ENCODE measurements at places on chromosomes 7 and 10.

GRCh38 chr7:11709196-11709595 is 122.8 kb downstream of the THSD7A start:
- no peak for DNase-seq

DNA sequence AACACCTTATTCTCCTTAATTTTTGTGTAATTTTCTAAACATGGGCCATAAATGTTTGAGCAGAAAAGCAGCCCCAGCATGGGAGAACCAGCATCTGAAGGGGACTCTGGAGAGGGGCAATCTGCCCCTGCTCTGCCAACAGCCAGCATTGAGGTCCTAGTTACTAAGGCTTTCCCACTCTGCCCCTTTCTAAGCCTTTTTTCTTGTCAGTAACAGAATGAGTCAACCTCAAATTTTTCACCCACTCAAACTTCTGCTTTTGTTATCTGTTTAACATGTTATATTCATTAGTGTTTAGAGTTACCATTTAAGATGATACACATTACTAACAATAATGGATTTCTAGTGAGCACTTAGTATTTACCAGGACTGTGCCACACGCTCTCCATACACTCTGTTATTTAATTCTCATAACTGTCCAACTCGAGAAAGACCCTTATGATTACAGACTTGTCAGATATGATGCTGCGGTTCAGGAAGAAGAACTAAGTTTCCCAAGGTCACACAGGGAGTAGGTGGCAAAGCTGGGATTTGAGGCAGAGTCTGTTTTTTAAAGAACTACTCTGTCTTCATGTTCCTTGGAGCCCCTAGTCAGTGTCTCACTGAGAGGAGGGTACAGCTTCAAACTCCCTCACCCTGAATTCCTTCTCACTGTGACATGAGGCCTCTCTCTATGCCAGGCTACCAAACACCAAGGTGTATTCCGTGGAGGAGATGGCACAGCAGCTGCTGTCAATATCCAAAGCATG is 19.9 kb upstream of the GPAM start:
- DNase-seq, result no peak

DNA sequence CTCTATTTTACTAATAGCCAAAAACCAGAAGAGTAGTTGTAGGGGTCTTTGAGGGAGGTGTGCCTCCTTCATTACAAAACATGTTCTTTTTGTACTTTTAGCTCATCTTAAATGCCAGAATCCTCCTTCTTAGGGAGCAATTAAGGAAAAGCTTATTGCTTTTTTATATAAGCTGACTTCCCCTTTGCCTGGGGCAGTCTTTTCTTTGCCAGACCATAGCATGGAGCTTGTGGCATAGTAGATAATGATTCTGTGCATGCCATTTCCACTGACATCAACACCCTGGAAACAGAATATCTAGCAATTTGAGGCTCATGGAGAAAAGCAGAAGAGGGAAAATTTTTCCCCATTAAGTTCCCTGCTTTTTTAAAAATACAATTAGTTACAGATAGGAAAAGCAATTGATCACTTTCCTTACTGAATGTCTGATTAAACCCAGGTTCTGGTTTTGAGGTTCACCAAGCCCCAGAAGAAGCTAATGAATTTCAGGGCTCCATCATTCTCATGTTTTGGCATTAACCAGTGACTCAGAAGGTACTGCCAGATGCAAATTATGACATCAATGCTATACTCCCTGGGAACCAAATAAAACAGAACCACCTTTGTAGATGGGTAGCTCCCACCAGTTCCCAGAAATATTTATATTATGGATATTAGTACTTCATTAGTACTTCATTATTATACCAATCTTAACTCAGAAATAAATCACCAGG is 410.6 kb downstream of the KCNMA1 start:
- no peak for DNase-seq

- DNase-seq, result no peak
These were observed 62.8 kb downstream of the CFAP46 start for GRCh38 chr10:132879408-132880127.

DNA sequence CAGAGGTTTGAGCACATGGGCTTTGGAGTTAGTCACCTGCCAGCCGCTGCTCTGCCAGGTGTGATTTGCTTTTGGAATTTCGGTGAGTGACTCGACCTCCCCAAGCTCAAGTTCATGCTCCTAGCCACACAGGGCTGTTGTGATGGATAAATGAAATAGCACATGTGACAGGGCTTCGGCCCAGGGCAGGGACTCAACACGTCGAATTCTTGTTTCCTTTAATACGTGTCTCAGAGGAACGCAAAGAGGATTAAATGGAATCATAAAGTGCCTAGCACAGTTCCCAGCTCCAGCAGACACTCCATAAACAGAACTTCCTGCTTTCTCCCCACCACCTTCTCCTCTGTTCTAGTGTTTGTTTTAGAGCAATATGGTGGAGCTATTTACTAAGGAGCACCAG is 88.3 kb upstream of the CHST15 start:
- DNase-seq, result no peak

GRCh38 chr10:85919491-85920021 is 447.0 kb downstream of the GRID1 start:
- DNase-seq, result no peak

- DNase-seq, result no peak
These were observed 27.7 kb downstream of the PHYH start for GRCh38 chr10:13272164-13272571.

GRCh38 chr7:149706398-149706797 is 67.0 kb downstream of the ZNF467 start:
- no peak for DNase-seq

DNA sequence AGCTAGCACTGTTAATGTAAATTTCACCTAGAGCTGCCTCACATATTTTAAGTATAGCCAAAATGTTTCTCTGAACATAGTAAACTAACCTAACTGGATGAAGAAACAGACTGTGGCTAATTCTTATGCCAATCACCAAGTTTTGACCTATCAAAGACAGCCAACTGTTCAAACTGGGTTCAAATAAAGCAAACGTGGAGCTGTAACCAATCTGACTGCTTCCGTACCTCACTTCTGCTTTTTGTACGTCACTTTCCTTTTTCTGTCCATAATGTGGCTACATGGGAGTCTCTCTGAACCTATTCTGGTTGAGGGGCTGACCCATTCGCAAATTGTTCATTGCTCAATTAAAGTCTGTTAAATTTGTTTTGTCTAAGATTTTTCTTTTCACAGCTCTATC is 66.3 kb upstream of the ETV1 start:
- no peak for DNase-seq

DNA sequence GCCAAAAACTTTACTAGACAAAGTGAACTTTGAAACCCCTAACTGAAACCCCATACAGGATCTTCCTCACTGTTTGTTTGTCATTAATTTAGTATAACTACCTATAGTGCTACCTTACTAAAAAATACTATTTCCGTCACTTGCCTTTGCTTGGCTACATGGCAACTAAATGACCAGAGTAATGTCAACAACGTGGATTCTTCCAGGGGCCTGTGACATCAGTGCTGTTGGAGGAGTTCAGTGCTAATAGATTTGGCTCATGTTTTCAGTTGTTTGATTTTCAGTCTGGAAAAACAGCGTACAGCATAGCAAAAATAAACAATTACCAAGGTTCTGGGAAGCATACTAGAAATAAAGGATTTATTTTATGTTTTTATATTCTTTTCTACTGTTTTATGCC is 3.0 kb upstream of the ASB15 start:
- DNase-seq, result no peak

- DNase-seq, result no peak
These were observed 163.0 kb downstream of the SUGCT start for GRCh38 chr7:40297741-40298311.

DNA sequence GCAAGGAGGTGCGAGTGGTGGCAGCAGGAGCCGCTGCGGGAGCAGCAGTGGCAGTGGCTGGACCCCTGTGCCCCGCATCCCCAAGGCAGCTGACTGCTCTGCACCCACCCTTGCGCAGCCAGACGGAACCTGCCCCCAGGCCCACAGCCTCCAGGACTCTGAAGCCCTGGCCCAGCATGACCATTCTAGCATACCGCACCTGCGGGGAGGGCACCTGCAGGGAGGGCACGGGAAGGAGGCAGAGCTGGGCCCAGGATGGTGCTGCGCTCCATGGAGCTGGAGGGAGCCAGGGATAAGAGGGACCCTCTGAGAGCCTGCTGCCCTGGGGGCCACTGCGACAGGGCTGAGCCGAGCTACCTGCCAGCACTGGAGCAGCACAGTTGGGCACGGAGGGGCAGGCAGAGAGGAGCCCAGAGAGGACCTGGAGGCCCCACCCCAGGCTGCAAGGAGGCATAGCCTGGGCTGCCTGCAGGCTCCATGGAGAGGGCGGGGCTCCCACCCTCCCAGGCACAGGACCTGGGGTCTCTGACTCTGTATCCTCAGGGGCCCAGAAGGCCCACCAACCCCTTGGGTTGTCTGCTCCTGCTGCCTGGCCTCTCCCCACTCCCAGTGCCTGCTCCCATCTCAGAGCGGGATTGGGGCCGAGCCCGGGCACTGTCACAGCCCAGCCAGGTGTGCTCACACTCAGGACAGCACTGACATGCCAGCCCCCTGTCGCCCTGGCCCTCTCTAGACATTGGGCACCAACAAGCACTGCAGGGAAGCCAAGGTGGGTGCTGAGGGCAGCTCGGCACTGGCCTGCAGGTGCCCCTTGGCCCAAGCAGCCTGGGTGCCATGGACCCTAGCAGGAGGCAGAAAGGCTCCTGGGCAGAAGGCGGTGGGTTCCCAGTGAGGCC is 87.6 kb downstream of the HTR7 start:
- DNase-seq, result no peak

GRCh38 chr7:55273186-55273980 is 91.8 kb upstream of the LANCL2 start:
- no peak for DNase-seq

- no peak for DNase-seq
These were observed 298.0 kb downstream of the CDK14 start for GRCh38 chr7:90894122-90894521.

GRCh38 chr7:141466151-141466904 is 84.9 kb upstream of the AGK start:
- no peak for DNase-seq
